Stimulated activated CD4-positive, alpha-beta T cell treated with anti-CD3 and anti-CD28 coated beads, Interleukin-4, amount 100 ng/mL, for 1 hour (primary cell): ENCODE measurements at places on chromosomes 1 and 21.

DNA sequence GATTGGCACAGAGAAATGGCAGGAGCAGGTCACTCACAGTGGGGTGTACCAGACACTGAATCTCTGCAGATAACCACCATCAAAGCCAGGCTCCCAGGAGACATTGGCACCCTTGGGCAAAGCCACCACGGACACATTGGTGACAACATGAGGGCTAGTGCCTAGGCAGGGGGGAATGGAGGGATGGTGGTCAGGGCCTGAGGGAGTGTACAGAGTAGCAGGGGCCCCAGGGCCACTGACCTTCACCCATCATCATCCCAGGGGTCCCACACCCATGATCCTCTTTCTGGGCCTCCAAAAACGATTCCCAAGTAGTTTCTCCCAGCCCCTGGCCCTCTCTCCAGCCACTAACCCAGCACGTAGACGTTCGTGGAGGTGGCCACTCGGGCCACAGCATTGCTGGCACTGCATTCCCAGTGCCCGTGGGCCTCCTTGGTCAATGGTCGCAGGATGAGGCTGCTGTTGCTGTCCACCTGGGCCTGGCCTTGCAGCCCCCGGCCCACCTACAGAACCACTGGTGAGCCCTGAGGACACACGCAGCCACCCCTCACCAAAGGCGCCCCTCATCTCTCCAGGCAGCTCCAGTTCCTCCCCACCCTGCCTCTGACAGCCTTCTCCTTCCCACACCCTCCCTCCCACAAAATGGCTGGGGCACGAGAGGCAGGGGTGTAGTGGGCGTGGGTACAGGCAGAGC is 5.9 kb upstream of the TAGLN2 start:
- DNase-seq, result no peak

- no peak for DNase-seq
These were observed 86.5 kb upstream of the WARS2 start for GRCh38 chr1:119226913-119227312.

- no peak for DNase-seq
These were observed 86.8 kb downstream of the PLA2G4A start for GRCh38 chr1:186915555-186915954.

- DNase-seq, result no peak
These were observed 87.1 kb downstream of the DAB1 start for GRCh38 chr1:57336793-57337192.

DNA sequence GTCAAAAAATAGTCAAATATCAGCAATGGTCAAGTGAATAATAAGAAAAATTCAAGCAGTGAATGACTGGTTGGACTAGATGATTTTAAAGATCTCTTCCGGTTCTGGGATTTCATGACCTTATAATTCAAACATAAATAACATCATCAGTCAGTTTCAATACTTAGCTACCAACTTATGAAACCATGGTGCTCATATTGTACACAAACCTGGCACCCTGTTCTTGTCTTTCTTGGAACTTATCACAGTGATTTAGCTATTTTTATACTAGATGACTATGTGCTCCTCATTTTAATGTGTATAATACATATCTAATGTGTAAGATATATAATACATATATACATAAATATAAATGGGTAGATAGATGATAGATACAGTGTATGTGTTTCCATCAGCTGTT is 156.9 kb downstream of the CLEC20A start:
- no peak for DNase-seq

DNA sequence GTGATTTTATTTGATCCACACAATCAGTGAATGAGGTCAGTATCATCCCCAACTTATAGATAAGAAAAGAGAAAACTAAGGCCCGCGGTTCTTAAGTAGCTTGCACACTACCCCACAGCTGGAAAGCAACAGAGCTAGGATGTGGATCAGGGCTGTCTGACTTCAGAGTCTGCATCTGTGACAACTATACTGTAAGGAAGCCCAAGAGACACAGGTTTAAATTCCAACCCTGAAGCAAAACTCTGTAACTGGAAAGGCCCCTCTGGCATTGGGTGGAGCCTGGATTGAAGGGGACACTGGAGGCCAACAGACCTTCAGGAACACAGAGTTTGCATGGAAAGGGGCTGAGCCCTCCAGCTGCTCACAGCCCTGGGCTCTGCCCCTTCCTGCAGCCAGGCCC is 40.2 kb downstream of the LGR6 start:
- no peak for DNase-seq

- DNase-seq, result no peak
These were observed 48.3 kb downstream of the TRIM62 start for GRCh38 chr1:33133478-33134105.
